ENCODE measurements at places on chromosomes 16 and 17. TPM values are rescaled to one million over a fixed set of nuclear protein-coding genes. Genes with fewer than 3 reads are reported as not detected.
A peak's percentile ranks its signal among the peaks of the same experiment; 100 is the strongest.

Gene P2RX5
- total RNA-seq: 76.7 TPM

GRCh38 chr16:4536391-4537106 lies 2.0 kb downstream of the CDIP1 start:
- peak overlapping the region; percentile 91 for H3K4me3 ChIP-seq
- peak overlapping the region; percentile 95 for H3K27ac ChIP-seq
- no peaks in the 10 kb centered on the region for H3K27me3 ChIP-seq
- DNase-seq: no peak
- H3K36me3 ChIP-seq: no peaks in the 10 kb centered on the region

- peaks cover 72% of the 10 kb centered on the region for H3K4me1 ChIP-seq
- peak overlapping the region; percentile 96 for H3K27ac ChIP-seq
- H3K36me3 ChIP-seq: no peaks in the 10 kb centered on the region
- DNase-seq: no peak
- no peaks in the 10 kb centered on the region for H3K27me3 ChIP-seq
- H3K4me3 ChIP-seq: peak overlapping the region; percentile 85
These were observed 2.7 kb downstream of the MPRIP start for GRCh38 chr17:17044846-17045561.

Gene SLC52A1
- not detected for total RNA-seq

Gene GIT1
- total RNA-seq: 39.4 TPM

Gene PRKCB
- total RNA-seq: 1.2 TPM

DNA sequence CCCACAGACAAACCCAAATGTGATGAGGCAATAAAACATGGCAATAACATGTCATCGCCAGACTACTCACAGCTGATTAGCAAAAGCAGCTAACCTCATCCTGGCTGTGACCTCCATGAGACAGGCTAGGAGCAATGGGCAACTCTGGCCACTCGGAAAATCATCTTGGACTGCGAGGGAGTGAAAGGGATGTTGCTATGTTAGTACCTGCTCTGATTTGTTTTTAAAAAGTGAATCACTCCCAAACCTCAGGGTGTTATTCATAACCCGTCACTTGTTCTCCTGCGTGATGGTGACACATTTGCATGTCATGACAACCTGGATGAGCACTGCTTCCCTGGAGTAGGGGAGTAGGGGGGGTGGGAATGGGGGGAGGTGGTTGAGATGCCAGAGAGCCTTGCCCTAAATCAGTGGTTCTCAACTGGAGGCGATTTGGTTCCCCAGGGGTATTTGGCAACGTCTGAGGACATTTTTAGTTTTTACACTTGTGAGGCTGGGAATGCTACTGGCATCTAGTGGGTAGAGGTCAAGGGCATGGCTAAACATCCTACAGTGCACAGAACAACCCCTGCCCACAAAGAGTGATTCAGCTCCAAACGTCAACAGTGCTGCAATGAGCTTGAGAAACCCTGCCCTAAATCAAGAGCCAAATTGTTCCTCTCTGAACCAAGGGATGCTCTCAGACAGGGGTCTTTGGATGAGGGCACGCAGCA lies 241.7 kb downstream of the SOX9 start:
- H3K27ac ChIP-seq: no peak overlapping the region
- H3K4me1 ChIP-seq: no peaks in the 10 kb centered on the region
- H3K4me3 ChIP-seq: no peak overlapping the region
- no peak for DNase-seq
- peaks cover 2% of the 10 kb centered on the region for H3K27me3 ChIP-seq

- H3K36me3 ChIP-seq: no peaks in the 10 kb centered on the region
- H3K4me1 ChIP-seq: no peaks in the 10 kb centered on the region
- no peak for DNase-seq
- H3K27ac ChIP-seq: no peak overlapping the region
- H3K27me3 ChIP-seq: peaks cover 4% of the 10 kb centered on the region
These were observed 6.9 kb downstream of the RDM1 start for GRCh38 chr17:35923609-35924114.

GRCh38 chr16:11665071-11665491 lies 3.2 kb upstream of the SNN start:
- H3K27me3 ChIP-seq: no peaks in the 10 kb centered on the region
- DNase-seq: no peak
- no peak overlapping the region for H3K27ac ChIP-seq

- no peak for DNase-seq
- H3K27ac ChIP-seq: peak overlapping the region; percentile 46
- H3K27me3 ChIP-seq: no peaks in the 10 kb centered on the region
- no peaks in the 10 kb centered on the region for H3K4me1 ChIP-seq
- no peaks in the 10 kb centered on the region for H3K36me3 ChIP-seq
These were observed 18.9 kb downstream of the KPNA2 start for GRCh38 chr17:68054296-68054900.

- no peak for DNase-seq
- peaks cover 2% of the 10 kb centered on the region for H3K36me3 ChIP-seq
- peak overlapping the region; percentile 74 for H3K4me3 ChIP-seq
- no peak overlapping the region for H3K27ac ChIP-seq
- H3K27me3 ChIP-seq: peaks cover 21% of the 10 kb centered on the region
These were observed 4.3 kb downstream of the SLC5A2 start for GRCh38 chr16:31487071-31487719.

- no peaks in the 10 kb centered on the region for H3K27me3 ChIP-seq
- DNase-seq: no peak
- H3K4me3 ChIP-seq: no peak overlapping the region
These were observed 9.5 kb downstream of the XPO6 start for GRCh38 chr16:28202147-28202746.

Gene MT1E
- 44.1 TPM for total RNA-seq

Gene DNASE1L2
- total RNA-seq: 0.34 TPM

DNA sequence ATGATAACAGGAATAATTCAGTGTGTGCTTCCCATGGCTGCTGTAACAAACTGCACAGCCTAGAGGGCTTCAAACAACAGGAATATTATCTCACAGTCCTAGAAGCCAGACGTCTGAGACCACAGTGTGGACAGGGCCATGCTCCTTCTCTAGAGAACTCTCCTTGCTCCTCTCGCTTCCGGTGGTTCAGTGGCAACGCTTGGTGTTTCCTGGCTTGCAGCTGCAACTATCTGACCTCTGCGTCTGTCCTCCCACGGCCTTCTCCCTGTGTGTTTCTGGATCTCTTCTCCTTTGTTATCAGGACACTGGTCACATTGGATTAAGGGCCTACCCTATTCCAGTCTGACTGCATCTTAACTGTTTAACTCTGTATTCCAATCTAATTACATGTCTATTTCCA lies 414.3 kb downstream of the MAF start:
- H3K27ac ChIP-seq: no peak overlapping the region
- no peak for DNase-seq
- H3K4me3 ChIP-seq: no peak overlapping the region
- H3K27me3 ChIP-seq: no peaks in the 10 kb centered on the region
- no peaks in the 10 kb centered on the region for H3K4me1 ChIP-seq
- no peaks in the 10 kb centered on the region for H3K36me3 ChIP-seq

Gene CFAP119
- total RNA-seq: 0.52 TPM

DNA sequence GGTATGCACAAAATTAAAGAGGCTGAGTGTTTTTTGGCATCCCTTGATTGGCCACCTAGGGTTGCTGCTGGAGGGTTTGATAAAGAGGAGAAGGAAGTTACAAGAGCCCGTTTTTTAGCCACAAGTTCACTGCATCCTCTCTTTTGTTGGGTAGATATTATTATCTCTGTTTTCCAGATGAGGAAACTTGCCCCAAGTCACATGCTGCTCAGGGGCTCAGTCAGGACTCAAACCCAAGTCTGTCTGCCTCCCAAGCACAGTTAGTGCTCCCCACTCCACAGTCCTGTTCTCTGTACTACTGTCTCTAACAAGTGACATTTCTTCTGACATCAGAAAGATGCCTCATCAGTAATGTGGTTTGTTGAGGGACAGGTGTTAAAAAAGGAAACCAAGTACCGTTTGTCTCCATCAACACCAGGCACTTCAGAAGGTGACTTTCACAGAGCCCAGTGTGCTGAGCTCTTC lies 1.4 kb downstream of the NT5M start:
- H3K27ac ChIP-seq: no peak overlapping the region
- H3K36me3 ChIP-seq: no peaks in the 10 kb centered on the region
- H3K4me1 ChIP-seq: peaks cover 3% of the 10 kb centered on the region

Gene CD300H
- not detected for total RNA-seq

- no peaks in the 10 kb centered on the region for H3K4me1 ChIP-seq
- peaks cover 2% of the 10 kb centered on the region for H3K27me3 ChIP-seq
- no peak overlapping the region for H3K27ac ChIP-seq
- no peak for DNase-seq
- no peak overlapping the region for H3K4me3 ChIP-seq
- H3K36me3 ChIP-seq: no peaks in the 10 kb centered on the region
These were observed 81.4 kb downstream of the CNGB1 start for GRCh38 chr16:57889522-57889921.

- H3K27me3 ChIP-seq: no peaks in the 10 kb centered on the region
- peak overlapping the region; percentile 16 for H3K27ac ChIP-seq
- H3K4me1 ChIP-seq: peaks cover 27% of the 10 kb centered on the region
- H3K36me3 ChIP-seq: no peaks in the 10 kb centered on the region
These were observed 77.1 kb upstream of the GSE1 start for GRCh38 chr16:85536073-85536410.

DNA sequence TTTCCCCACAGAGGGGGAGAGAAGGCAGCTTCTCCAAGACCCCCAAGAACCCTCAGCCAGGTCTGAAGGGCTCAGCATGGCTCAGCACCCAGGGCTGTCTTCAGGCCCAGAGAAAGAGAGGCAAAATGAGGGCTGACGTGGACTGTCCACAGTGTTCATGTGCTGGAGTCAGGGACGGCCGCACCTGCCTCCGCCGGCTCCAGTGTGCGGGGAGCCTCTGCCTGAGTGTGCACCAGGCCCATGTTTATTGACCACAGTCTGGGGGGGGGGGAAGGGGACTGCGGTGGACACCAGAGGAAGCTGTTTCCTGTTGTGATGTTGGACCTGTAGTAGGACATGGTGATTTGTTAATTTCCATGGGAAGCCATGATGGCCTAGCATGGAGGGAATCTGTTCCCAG lies 6.9 kb downstream of the MRM1 start:
- no peaks in the 10 kb centered on the region for H3K27me3 ChIP-seq
- DNase-seq: no peak
- no peak overlapping the region for H3K27ac ChIP-seq
- H3K4me1 ChIP-seq: peaks cover 5% of the 10 kb centered on the region

Gene MEFV
- 0.79 TPM for total RNA-seq

Gene WDR81
- total RNA-seq: 15.1 TPM

GRCh38 chr17:28950017-28950751 lies 1.1 kb downstream of the PHF12 start:
- peak overlapping the region; percentile 98 for H3K27ac ChIP-seq
- no peaks in the 10 kb centered on the region for H3K27me3 ChIP-seq
- H3K36me3 ChIP-seq: no peaks in the 10 kb centered on the region
- H3K4me3 ChIP-seq: peak overlapping the region; percentile 87

GRCh38 chr17:72393553-72393952 lies 272.7 kb downstream of the SOX9 start:
- H3K27ac ChIP-seq: no peak overlapping the region
- H3K4me1 ChIP-seq: no peaks in the 10 kb centered on the region
- no peaks in the 10 kb centered on the region for H3K27me3 ChIP-seq

DNA sequence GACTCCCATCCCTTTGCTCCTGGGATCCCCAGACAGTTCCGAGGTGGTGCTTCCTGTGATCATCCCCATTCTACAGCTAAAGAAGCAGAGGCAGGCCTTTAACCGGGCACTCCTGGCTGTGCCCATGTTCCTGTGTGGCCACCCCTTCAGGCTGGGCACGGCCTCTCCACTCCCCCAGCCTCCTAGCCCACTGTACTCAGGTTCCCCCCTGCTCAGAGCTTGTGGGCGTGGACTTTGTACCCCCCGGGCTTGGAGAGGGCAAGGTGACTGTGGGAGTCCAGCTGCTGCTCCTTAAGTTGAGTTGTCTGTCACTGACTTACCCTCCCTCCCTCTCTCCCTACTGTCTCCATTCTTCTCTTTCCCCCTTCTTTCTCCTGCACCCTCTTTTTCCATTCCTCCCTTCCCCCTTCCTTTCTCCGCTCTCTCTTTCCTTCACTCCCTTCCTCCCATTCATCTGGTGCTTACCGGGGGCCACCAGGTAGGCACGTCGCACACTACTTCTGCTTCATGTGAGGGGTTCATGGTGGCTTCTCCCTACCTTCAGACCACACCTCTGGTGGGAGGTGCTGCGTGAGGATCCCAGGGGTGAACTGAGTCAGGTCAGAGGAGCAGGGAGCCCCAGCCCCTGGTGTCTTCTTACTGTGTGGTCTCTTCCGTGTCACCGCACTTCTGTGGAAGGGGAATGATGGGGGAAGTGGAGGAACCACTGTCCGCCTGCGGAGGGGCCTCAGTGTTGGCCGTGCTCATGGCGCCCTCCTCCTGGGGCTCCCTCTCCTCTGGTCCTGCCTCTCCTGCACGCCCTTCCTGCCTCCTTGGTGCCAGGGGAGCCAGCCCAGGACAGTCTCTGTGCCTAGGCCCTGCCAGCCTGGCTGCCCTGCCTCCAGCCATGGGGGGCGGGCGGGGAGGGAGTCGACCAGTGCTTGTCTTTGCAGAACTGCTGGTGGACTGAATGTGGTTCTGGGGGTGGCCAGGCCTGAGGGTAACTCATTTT lies 29.7 kb downstream of the CMIP start:
- H3K27me3 ChIP-seq: peaks cover 1% of the 10 kb centered on the region
- H3K27ac ChIP-seq: no peak overlapping the region
- peaks cover 3% of the 10 kb centered on the region for H3K4me1 ChIP-seq
- no peak overlapping the region for H3K4me3 ChIP-seq

DNA sequence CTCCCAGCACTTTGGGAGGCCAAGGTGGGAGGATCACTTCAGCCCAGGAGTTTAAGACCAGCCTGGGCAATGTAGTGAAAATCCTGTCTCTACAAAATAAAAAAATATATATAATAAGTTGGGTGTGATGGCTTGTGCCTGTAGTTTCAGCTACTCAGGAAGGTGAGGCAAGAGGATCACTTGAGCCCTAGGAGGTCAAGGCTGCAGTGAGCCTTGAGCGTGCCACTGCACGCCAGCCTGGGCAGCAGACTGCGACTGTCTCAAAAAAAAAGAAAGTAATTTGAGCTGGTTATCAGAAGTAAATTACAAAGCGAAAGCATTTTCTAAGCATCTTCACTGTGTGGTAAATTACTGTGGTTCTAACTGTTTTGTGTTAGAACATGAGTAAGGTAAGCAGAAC lies 66.2 kb downstream of the NQO1 start:
- H3K27ac ChIP-seq: no peak overlapping the region
- no peaks in the 10 kb centered on the region for H3K27me3 ChIP-seq
- no peaks in the 10 kb centered on the region for H3K4me1 ChIP-seq
- no peak for DNase-seq
- H3K4me3 ChIP-seq: no peak overlapping the region

DNA sequence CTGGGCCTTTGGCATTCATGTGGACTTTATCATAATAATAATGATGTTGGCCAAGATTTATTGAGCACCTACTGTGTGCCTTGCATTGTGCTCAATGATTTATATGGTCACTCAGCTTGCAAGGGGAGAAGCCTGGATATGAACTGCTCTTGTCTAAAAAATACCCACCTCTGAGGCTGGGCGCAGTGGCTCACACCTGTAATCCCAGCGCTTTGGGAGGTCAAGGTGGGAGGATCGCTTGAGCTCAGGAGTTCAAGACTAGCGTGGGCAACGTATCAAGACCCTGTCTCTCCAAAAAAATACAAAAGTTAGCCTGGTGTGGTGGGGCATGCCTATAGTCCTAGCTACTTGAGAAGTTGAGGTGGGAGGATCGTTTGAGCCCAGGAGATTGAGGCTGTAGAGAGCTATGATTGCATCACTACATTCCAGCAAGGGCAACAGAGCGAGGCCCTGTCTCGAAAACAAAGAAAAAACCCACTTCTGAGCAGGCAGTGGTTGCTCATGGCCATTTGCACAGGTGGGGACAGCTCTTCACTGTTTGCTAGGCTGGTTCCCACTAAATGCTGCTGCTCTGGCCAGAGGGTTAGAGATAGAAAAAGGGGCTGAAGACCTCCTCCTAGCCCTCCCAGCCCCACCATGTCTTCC lies 4.3 kb upstream of the ADGRG1 start:
- no peaks in the 10 kb centered on the region for H3K36me3 ChIP-seq
- H3K4me1 ChIP-seq: peaks cover 6% of the 10 kb centered on the region
- H3K27me3 ChIP-seq: peaks cover 7% of the 10 kb centered on the region
- H3K4me3 ChIP-seq: no peak overlapping the region

All from psoas muscle (tissue), 8 donors.